Myometrial cell (primary cell): ENCODE measurements at places on chromosomes 1 and 21. TPM values are rescaled to one million over a fixed set of nuclear protein-coding genes. Genes with fewer than 3 reads are reported as not detected.

The COL16A1 gene
- 11.0 and 20.9 TPM in 2 replicates for total RNA-seq

The ANGPTL3 gene
- not detected in 2 replicates for total RNA-seq

The FBXO2 gene
- total RNA-seq = 0.18 TPM in 1 of 2 replicates, not detected in the other

The SEC16B gene
- total RNA-seq = 2.5 and 5.2 TPM in 2 replicates

The PROK1 gene
- total RNA-seq = not detected in 2 replicates

The CAMTA1 gene
- total RNA-seq = 70.3 and 80.6 TPM in 2 replicates

The FGR gene
- 0.29 TPM in 1 of 2 replicates, not detected in the other for total RNA-seq

The GPR37L1 gene
- not detected in 2 replicates for total RNA-seq

The OR2L2 gene
- not detected in 2 replicates for total RNA-seq

The KMO gene
- not detected in 2 replicates for total RNA-seq

The TNFRSF4 gene
- not detected in 2 replicates for total RNA-seq

The SLC19A2 gene
- total RNA-seq = 6.6 and 6.9 TPM in 2 replicates

The GJA5 gene
- total RNA-seq = not detected in 2 replicates

The PAQR6 gene
- not detected in 2 replicates for total RNA-seq

The CD244 gene
- not detected in 2 replicates for total RNA-seq

The PGBD2 gene
- 1.8 and 2.9 TPM in 2 replicates for total RNA-seq

The MSH4 gene
- total RNA-seq = not detected in 2 replicates

The TRIM58 gene
- 0.29 TPM in 1 of 2 replicates, not detected in the other for total RNA-seq

The UTS2 gene
- not detected in 2 replicates for total RNA-seq

The INAVA gene
- total RNA-seq = not detected in 2 replicates

The ATP5PO gene
- 225 and 272 TPM in 2 replicates for total RNA-seq

The RSPH1 gene
- total RNA-seq = not detected in 2 replicates

The CHI3L2 gene
- total RNA-seq = 0.53 TPM in 1 of 2 replicates, not detected in the other

The CYP2J2 gene
- total RNA-seq = 0.18 TPM in 1 of 2 replicates, not detected in the other

The AGT gene
- total RNA-seq = 1.2 TPM in 1 of 2 replicates, not detected in the other

The CGN gene
- not detected in 2 replicates for total RNA-seq

The RAD54L gene
- total RNA-seq = 5.8 and 6.1 TPM in 2 replicates

The RGS18 gene
- not detected in 2 replicates for total RNA-seq

The BCAN gene
- not detected in 2 replicates for total RNA-seq

The DNM3 gene
- total RNA-seq = 0.53 TPM in 1 of 2 replicates, not detected in the other

The SPRR4 gene
- total RNA-seq = not detected in 2 replicates

The LIN28A gene
- total RNA-seq = not detected in 2 replicates

The KRTAP21-2 gene
- total RNA-seq = not detected in 2 replicates
